ENCODE measurements at places on chromosomes 16 and 17. TPM values are rescaled to one million over a fixed set of nuclear protein-coding genes. Genes with fewer than 3 reads are reported as not detected.

The CALB2 gene
- total RNA-seq = not detected

The WBP2 gene
- total RNA-seq = 55.2 TPM

The ADAM11 gene
- total RNA-seq = 0.16 TPM

The HNF1B gene
- total RNA-seq = 71.7 TPM

The CCDC78 gene
- 1.6 TPM for total RNA-seq

The AGRP gene
- total RNA-seq = not detected
